ENCODE measurements at places on chromosomes 12 and 14.

GRCh38 chr12:116644806-116645205 is 85.6 kb downstream of the MAP1LC3B2 start:
- DNase-seq = no peak

GRCh38 chr14:61884711-61885110 is 122.5 kb downstream of the SNAPC1 start:
- DNase-seq = no peak

DNA sequence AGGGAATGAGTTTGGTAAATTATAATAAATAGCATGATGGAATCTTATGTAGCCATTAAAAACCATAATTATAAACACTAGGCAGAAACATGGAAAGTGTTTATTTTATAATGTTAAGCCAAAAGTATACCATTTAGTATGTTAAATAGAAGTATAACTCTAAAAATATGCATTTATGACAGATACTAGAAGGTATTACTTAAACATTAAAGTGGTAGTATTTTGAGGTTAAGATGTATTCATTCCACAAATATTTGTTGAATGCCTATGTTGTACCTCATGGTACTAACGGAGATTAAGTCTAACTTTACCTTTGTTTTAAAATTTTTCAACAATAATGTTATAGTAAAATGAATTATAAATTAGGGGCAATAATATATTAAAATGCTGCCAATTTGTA is 24.1 kb downstream of the TTC8 start:
- no peak for DNase-seq

GRCh38 chr12:31880340-31880739 is 78.9 kb upstream of the RESF1 start:
- no peak for DNase-seq

GRCh38 chr12:42459336-42459847 is 130.2 kb downstream of the PRICKLE1 start:
- no peak for DNase-seq
